NT2/D1 (cell line): ENCODE measurements at places on chromosomes 11 and 22.

- no peak for DNase-seq
Observed at GRCh38 chr11:45385844-45386243, 99.7 kb upstream of the SYT13 start.

DNA sequence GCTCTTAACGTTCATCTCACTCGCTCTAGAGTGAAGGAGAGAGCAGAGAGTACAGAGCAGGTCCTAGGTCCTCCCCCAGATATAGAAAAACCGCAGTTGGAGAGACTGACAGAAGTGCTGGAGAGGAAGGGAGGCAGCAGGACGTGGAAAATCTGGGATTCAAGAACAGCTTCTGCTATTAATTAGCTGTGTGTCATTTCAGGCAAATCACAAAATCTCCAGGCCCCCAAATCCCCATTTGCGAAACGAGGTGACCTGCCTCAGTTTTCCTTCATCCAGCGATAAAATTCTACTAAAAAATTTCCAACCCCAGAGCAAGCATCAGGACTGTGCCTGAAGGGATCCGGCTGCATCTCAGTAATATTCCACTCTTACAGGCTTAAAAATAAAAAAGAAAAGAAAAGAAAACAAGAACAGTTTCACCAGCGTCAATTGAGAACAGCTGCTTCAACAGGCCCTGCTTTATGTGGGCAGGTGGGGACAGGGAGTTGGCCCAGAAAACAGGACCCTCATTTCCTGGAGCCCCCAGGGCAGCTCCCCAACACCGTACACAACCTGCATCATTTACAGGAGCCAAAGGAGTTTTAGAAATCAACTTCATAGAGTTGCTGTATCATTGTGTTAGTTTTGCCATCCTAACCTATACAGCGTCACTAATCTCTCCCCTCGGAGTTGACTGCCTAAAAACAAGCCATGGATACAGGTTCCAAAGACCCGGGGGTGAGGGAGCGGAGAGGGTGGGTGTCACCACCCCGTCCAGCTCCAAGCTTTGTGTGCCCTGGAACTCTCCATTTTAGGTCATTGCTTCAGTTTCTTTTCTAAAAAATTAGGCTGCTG, 2.3 kb upstream of the MALAT1 start:
- DNase-seq, result no peak

- no peak for DNase-seq
Observed at GRCh38 chr11:58268142-58268541, at the start of gene OR10W1. TSS of gene OR10W1 (minus strand) at chr11:58268260. CDS start at chr11:58267858, 402 bp downstream.

DNA sequence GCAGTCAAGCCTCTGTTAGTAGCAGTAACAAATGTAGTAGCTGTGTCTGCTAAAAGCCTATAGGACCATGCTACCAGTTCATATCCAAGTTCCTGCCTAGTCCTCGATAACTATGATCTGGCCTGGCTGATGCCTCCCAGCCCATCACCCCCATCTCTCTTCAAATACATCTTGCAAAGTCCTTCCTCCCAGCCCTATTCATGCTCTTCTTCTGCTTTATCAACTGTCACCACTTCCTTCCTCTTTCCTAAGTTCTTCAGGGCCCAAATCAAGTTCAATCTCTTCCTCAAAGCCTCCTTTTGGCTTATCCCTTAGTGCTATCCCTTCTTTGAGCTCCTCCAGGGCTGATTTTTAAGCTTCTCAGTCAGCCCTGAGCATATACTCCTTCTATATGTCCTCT, 150.9 kb upstream of the THY1 start:
- DNase-seq, result no peak

DNA sequence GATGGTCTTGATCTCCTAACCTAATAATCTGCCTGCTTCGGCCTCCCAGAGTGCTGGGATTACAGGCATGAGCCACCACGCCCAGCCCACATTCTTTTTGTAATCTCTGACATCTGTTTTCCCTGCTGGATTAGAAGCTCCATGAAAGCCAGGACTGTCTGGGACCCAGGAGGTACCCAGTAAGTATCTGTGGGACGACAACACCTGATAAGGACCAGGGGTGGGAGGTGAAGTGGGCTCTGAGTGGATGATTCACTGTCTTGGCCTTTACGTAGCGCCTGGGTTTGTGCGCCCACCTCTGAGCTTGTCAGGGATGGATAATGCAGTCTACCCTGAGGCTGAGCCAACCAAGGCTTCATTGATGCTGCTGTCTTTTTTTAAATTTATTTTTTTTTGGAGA, 118.8 kb downstream of the ABTB2 start:
- DNase-seq, result no peak

DNA sequence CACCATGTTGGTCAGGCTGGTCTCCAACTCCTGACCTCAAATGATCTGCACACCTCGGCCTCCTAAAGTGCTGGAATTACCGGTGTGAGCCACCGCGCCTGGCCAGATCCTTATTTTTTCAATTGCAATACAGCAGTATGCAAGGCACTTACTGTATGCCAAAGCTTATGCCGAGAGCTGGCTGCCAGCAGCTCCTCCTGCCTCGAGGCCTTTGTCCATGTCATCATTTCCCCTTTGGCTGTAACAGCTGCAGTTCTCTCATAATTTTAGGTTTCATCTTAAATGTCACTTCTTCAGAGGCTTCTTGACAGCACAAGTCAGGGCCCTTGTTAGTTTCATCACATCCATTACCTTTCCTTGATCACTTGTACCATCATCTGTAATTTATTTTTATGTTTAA, 1.5 kb upstream of the SREBF2 start:
- no peak for DNase-seq

DNA sequence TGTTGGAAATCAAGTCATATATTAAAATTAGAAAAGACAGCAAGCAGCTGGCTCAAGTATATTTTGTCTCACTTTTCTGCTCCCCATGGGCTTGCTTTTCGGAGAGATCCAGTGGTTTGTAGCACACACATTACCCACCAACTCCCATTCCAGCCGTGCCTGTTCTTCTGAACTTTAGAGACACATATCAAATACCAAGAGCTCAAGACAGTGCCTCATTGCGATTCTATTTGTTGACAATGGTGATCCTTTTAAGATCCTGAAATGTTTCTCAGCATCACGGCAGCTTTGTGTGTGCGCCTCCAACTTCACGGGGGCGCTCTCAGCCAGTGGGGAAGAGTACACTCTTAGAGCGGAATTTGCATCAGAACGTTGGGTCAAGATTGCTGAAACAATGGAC, 52.9 kb downstream of the BARX2 start:
- no peak for DNase-seq

DNA sequence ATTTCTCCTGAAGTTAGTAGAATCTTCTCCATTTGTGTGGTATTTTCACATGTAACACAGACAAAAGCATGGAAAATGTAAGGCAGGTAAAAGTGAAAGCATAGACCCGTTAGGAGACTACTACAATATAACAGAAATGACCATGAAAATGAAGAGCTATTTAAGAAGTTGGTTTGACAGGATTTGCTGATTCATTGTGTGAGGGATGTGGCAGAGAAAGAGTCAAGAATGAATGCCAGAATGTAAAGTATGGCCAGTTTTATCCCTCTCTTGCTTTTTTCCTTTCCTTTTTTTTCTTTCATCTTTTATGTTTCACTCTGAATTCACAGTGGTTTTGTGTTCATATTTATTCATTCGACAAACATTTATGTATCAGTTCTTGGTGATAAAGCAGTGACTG, 115.9 kb downstream of the ARFGAP2 start:
- no peak for DNase-seq

GRCh38 chr11:114416441-114416961, 16.0 kb downstream of the RBM7 start:
- no peak for DNase-seq

- DNase-seq, result peak; percentile 44
Observed at GRCh38 chr11:16785520-16786128, 47.2 kb downstream of the C11orf58 start.

- no peak for DNase-seq
Observed at GRCh38 chr22:44286646-44287045, 26.1 kb downstream of the SHISAL1 start.

DNA sequence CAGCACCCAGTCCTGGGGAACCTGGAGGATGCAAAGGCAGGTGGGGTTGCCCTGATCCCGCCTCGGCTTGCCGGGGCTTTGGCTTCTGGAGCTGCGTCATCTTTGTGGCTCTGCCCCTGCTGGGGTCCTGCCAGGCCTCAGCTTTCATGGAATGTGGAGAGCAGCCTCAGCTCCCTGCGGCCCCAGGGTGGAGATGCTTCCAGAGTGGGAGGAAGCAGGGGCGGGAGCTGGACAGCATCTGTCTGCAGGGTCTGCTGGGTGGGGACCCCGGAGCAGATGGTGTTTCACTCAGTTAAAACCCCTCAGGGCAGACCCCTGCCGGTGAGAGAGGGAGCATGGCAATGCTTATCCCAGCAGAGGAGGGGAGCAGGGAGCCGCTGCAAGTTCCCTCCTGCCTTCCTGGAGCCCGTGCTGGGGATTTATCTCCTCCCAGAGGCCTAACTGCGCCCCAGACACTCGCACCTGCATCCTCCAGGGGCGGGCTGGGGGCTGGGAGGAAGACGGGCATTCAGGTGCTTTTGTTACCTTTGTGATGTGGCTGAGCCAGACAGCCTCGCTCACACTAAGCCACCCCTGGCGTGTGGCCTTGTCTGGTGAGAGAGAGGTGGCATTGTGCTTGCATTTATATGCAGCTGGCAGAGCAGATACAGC, 15.7 kb downstream of the GRIK4 start:
- DNase-seq, result peak; percentile 47

- peak; percentile 61 for DNase-seq
Observed at GRCh38 chr11:94602430-94603372, 35.5 kb downstream of the PIWIL4 start.
